ENCODE measurements at places on chromosomes 11 and 22. TPM values are rescaled to one million over a fixed set of nuclear protein-coding genes. Genes with fewer than 3 reads are reported as not detected.

COPB1 gene
- total RNA-seq = 128 TPM

OVCH2 gene
- total RNA-seq = not detected

- DNase-seq = no peak
These were observed 766.1 kb upstream of the ARHGAP42 start for GRCh38 chr11:99920956-99921355.

- peak; percentile 57 for DNase-seq
These were observed at the start of gene CD81 for GRCh38 chr11:2376751-2377451. CD81 (plus strand) TSS chr11:2377310; CDS start chr11:2377550, 240 bp downstream.

DNA sequence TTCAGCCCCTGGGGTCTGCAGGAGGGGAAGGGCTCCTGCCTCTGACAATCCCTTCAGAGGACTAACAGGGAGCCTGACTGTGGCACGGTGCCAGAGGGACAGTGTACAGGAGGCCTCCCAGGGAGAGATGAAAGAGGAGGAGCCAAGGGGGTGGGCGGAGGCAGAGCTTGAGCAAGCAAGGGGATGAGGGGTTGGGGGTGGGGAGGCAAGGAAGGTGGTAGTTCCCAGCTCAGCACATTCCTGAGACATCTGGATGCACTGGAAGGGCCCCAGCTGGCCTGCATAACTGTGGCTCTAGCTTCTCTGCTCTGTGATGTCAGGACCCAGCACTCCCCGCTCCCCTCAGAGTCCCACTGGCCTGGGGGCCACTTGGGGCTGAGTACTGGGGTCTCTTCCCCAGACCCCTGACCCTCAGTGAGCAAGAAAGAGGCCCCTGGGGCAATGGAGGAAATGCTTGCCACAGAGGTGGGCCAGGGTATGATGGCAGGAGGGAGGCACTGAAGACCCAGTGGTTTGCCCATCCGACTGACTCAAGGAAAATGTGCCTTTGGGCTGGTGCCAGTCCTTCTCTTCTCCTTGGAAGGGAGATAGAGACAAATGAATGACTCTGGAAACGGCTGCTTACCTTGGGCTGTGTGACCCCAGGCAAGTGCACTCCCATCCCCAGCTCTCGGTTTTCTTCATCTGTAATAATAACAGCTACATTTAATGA is 13.3 kb downstream of the CREB3L1 start:
- peak; percentile 97 for DNase-seq

DNA sequence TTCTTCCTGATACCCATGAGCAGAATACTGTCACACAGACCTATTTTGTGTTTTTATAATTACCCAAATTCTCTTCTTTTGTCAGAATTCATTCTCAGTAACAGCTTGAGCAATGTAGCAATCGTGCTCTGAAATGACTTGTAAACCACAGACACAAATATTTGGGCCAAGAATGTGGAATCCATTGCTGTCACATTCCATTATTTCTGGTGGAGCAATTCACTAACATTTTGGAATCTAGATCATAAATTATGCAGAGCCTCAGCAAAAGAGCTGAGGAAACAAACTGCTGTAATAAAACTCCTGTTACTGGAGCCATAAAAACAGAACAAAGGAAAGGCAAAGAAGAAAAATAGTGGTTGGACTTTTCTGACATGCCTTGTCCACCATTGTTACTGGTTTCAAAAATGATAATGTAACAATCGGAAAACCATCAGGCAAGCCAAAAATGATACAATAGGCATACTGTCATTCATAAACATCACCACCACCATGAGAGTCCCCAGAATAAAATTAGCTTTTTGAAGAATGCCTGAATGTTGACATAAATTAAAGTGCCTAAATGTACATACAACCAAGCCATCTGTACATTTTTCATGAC is 223.4 kb upstream of the PITPNB start:
- DNase-seq = peak; percentile 93
